ENCODE measurements at places on chromosomes 12 and 14.

- DNase-seq, result no peak
Observed at GRCh38 chr12:80698256-80698655, 9.2 kb upstream of the MYF6 start.

GRCh38 chr12:120125029-120125428 lies 8.5 kb upstream of the RAB35 start:
- DNase-seq, result no peak

- no peak for DNase-seq
Observed at GRCh38 chr12:106590601-106591000, 7.8 kb downstream of the RFX4 start.

GRCh38 chr14:51715742-51716141 lies 64.0 kb downstream of the FRMD6 start:
- no peak for DNase-seq

DNA sequence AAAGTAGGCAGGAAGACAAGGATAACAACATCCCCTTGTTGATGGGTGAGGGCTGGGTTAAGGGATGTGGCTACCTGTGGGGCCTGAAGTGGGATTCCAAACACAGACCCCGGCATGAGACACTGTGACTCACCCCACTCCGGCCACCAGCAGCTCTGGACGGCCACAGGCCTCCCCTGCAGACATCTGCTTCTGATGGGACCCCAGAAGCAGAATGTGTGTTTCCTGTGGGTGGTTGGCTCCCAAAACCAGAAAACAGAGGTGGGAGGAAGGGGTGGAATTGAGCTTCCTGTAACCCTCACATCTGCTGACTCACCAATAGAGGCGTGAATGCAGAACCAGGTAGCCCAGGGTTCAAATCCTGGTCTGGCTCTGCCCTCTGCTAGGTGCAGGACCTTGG lies 216.6 kb upstream of the PWP1 start:
- no peak for DNase-seq

Measured in T-helper 1 cell (primary cell).